ENCODE measurements at places on chromosomes 16 and 17. TPM values are rescaled to one million over a fixed set of nuclear protein-coding genes. Genes with fewer than 3 reads are reported as not detected.

Gene SPATA22
- total RNA-seq = not detected

- no peak overlapping the region for H3K4me3 ChIP-seq
- no peaks in the 10 kb centered on the region for H3K4me1 ChIP-seq
- H3K27me3 ChIP-seq = no peaks in the 10 kb centered on the region
- no peak overlapping the region for H3K27ac ChIP-seq
- no peak for DNase-seq
Measured at GRCh38 chr17:77749989-77750388, 208.5 kb upstream of the TNRC6C start.

- H3K27ac ChIP-seq = no peak overlapping the region
- DNase-seq = no peak
- H3K4me1 ChIP-seq = no peaks in the 10 kb centered on the region
- no peaks in the 10 kb centered on the region for H3K27me3 ChIP-seq
- H3K36me3 ChIP-seq = no peaks in the 10 kb centered on the region
- H3K4me3 ChIP-seq = no peak overlapping the region
Measured at GRCh38 chr17:3030096-3030495, 33.3 kb downstream of the OR1D5 start.

DNA sequence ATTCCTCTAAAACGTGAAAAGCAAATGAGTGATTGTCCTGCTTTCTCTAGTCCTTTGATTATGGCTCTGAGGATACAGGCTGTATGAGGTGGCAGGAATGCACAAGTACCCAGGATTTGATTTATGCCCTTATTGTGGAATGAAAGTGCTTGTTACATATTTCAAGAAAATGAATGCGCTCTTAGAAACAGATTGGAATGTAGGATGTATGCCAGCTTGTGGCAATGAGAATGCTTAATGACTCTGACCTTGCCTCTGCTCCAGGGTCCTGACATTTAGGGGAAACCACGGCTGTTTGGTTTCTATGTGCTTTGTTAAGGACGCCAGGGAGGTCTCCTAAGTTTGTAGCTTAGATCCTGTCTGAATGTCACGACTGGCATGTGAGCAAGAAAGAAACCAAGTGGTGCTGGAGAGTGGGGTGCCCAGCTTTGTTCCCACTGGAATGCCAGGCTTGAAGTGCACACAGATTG lies 22.0 kb downstream of the PRCD start:
- H3K4me1 ChIP-seq = peaks cover 27% of the 10 kb centered on the region
- no peak overlapping the region for H3K27ac ChIP-seq
- no peak overlapping the region for H3K4me3 ChIP-seq
- H3K36me3 ChIP-seq = peaks cover 4% of the 10 kb centered on the region

Gene SLC5A11
- 17.7 TPM for total RNA-seq

- H3K27ac ChIP-seq = no peak overlapping the region
- H3K4me3 ChIP-seq = no peak overlapping the region
- DNase-seq = no peak
- H3K4me1 ChIP-seq = peaks cover 3% of the 10 kb centered on the region
- H3K36me3 ChIP-seq = no peaks in the 10 kb centered on the region
Measured at GRCh38 chr16:64782484-64782883, 339.4 kb downstream of the CDH11 start.

DNA sequence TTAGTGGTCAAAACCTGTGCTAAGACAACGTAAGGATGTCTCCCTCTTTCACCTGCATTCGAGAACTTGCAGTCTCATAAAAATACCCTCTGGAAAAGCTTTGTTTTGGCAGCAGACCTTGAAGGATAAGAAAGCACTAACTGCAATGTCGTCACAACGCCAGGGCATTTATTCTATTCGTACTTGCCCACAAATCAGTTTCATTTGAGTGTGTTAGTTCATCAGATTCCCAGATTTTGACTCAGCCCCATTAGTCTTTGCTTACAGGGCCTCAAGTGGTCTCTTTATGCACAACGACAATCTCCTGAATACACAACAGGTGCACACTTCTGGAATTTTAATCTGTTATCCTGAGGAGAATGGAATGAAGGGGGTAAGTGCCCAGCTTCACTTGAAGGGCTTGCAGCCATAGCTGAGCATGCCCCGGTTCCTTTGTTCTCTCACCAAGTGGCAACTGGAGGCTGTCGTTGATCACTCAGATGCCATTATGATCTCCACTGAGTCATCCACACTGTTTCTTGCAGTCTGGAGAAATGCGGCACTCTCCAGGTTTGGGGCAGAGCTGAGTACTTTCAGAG lies 58.8 kb downstream of the CLEC19A start:
- no peak overlapping the region for H3K27ac ChIP-seq
- no peaks in the 10 kb centered on the region for H3K27me3 ChIP-seq
- no peaks in the 10 kb centered on the region for H3K4me1 ChIP-seq
- H3K36me3 ChIP-seq = no peaks in the 10 kb centered on the region
- no peak overlapping the region for H3K4me3 ChIP-seq

DNA sequence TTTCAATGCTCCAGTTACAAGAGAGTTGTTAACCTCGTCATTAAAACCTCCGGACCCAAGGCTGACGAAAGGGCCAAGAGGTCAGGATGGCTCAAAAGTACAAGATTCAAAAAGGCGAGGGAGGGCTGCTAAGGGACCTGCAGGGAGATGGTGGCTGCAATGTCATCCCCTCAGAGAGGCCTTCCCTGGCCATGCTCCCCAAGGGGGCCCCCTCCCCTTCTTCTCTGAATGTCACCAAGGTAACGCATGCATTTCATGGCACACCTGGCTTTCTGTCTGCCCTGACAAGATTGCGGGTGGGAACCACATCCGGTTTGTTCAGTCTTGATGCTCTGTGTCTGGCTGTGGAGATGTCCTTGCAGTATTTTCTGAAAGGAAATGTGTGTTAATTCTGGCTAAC lies 89.9 kb downstream of the C16orf78 start:
- no peaks in the 10 kb centered on the region for H3K27me3 ChIP-seq
- H3K36me3 ChIP-seq = no peaks in the 10 kb centered on the region
- DNase-seq = no peak
- no peak overlapping the region for H3K4me3 ChIP-seq
- H3K4me1 ChIP-seq = no peaks in the 10 kb centered on the region

- no peaks in the 10 kb centered on the region for H3K36me3 ChIP-seq
- H3K27me3 ChIP-seq = no peaks in the 10 kb centered on the region
- H3K27ac ChIP-seq = no peak overlapping the region
- H3K4me1 ChIP-seq = peaks cover 17% of the 10 kb centered on the region
Measured at GRCh38 chr16:56724191-56724590, 5.7 kb upstream of the NUP93 start.

Gene SULT1A2
- not detected for total RNA-seq

DNA sequence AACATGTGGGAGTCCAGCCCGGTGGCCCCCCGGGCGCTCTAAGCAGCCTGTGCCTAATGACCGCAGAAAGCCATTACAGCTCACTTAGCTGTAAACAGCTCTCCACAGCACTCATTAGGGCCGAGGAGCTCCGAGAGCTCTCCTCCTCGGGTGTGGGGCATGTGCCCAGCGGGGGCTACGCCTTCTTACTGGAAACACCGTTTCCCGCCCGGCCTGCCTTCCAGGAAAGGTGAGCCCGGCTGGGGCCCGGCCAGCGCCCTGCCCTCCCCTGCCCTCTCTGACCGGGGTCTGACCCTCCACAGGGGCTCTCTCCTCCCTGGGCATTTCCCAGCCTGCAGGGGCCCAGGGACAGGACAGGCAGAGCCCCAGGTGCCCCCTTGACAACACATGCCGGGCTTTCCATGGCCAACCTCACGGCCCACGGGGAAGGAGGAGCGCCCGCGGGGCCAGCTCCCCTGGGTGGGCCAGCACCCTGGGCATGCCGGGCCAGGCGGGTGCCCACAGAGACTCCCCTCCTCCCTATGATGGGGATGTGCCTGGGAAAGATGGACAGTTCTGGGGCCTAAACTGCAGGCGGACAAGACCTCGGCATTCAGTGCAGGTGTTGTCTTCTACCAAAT lies 72.6 kb downstream of the SDK2 start:
- H3K36me3 ChIP-seq = no peaks in the 10 kb centered on the region
- H3K4me1 ChIP-seq = no peaks in the 10 kb centered on the region
- H3K4me3 ChIP-seq = no peak overlapping the region
- DNase-seq = no peak
- H3K27me3 ChIP-seq = no peaks in the 10 kb centered on the region

GRCh38 chr17:51097708-51098446 lies 22.8 kb downstream of the SPAG9 start:
- H3K27me3 ChIP-seq = no peaks in the 10 kb centered on the region
- no peak overlapping the region for H3K27ac ChIP-seq
- DNase-seq = no peak
- peaks cover 14% of the 10 kb centered on the region for H3K4me1 ChIP-seq
